ENCODE measurements at places on chromosomes 1 and 21.

- DNase-seq: peak; percentile 70
Observed at GRCh38 chr1:170562646-170563338, 30.8 kb downstream of the GORAB start.

DNA sequence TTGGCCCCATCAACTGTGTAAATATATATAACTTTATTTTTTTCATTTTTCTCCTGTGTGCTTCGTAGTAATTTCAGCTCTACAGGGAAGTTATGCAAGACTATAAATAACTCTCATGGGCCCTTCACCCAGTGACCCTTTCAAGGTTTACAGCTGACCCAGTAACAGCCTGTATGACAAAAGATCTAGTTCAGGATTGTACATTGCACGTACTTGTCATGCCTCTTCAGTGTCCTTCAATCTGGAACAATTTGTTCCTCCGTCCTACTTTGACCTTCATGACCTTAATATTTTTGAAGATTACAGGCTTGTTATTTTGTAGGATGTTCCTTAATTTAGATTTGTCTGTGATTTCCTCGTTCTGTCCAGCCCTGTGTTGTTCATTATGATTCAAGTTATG is 40.5 kb downstream of the BRINP2 start:
- DNase-seq: no peak

DNA sequence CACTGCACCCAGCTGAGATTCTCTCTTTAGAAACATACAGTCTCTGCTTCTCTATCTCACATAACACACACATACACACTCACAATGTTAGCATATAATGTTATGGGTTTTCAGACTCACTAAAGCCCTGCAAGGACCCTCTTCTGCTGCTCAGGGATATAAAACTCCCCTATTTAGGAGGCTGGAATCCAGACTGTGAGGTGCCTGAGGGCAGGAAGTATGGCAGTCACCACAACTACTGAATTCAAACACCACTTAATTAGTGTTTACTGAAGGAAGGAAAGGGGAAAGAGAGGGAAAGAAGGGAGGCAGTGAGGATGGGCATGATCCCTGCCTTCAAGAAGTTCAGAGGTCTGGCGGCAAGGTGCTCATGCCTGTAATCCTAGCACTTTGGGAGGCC is 7.8 kb upstream of the CDK18 start:
- no peak for DNase-seq

- no peak for DNase-seq
Observed at GRCh38 chr1:34280509-34280908, 103.8 kb downstream of the C1orf94 start.

GRCh38 chr1:173038875-173039554 is 11.7 kb downstream of the TNFSF18 start:
- DNase-seq: no peak

GRCh38 chr1:200252531-200252930 is 157.3 kb downstream of the ZNF281 start:
- no peak for DNase-seq

- DNase-seq: no peak
Observed at GRCh38 chr1:101002551-101002950, 23.0 kb downstream of the DPH5 start.

GRCh38 chr1:65431111-65431705 is 10.7 kb downstream of the LEPR start:
- DNase-seq: peak; percentile 41

DNA sequence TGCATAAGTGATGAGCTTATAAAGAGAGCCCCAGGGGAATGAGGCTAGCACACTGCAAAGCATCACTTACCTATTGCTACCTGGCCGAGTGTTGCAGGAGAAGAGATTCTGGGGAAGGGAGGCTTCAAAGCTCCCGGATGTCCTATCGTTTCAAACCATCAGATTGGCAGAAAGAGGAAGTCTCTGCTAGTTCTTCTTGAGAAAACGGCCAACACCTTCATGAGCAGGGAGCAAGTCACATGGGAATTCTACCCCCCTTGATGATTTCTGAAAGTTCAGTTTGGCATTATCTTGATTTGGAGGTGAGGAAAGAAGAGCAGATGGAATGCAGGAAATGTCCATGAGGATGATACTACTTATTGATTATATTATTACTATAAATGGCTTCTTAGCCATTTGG is 16.2 kb downstream of the SYF2 start:
- no peak for DNase-seq

GRCh38 chr1:216523449-216524190 is 100.4 kb upstream of the USH2A start:
- DNase-seq: no peak

GRCh38 chr1:169615803-169616202 is 14.1 kb downstream of the SELP start:
- DNase-seq: no peak

- no peak for DNase-seq
Observed at GRCh38 chr21:24023402-24023801, 1583.9 kb downstream of the MRPL39 start.

DNA sequence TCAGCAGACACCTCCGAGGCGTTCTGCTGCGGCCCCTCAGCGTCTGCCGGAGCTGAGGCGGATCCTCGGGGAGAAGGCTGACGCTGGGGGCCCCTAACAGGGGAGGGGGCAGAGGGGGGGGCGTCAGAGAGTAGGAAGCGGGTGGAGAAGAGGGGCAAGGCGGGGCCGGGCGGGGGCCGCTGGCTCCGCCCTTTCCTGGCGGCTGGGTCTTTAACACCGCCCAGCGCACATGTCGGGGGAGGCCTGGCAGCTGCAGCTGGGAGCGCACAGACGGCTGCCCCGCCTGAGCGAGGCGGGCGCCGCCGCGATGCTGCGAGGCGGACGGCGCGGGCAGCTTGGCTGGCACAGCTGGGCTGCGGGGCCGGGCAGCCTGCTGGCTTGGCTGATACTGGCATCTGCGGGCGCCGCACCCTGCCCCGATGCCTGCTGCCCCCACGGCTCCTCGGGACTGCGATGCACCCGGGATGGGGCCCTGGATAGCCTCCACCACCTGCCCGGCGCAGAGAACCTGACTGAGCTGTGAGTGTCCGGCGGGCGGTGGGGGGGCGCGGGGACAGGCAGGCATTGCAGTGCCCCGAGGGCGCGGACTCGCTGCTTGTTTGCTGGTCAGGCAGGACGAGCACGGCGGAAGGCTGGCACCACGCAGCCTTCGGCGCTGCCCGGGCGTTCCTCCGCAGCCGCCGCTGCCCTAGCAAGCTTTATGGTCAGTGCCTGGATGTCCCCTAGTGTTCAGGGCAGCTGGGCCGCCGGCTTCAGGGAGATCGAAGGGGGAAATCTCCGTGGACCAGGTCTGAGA is at the start of gene NTRK1:
NTRK1 (plus strand) TSS at position 238 of the 796 bp plus-strand sequence; CDS start at position 308, 70 bp downstream.
- DNase-seq: peak; percentile 33

DNA sequence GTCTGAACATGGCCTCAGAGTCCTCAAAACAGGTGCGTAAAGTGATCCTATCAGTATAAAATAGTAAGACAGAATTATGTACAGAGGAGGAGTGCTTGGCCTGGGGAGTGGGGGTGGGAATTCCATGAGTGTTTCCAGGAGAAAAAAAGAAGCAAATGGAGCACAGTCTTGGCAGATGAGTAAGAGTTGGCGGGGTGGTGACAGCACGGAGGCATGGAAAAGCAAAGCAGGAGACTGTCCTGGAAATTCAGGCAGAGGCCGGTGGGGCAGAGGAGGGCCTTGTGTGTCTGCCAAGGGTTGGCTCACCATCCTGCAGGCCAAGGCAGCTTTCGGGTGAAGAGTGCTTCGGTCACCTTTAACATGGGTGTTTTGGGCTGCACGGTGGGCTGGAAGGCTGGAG is 63.4 kb downstream of the OPTC start:
- DNase-seq: peak; percentile 59

GRCh38 chr1:224565186-224565585 is 50.9 kb upstream of the CNIH3 start:
- DNase-seq: no peak

DNA sequence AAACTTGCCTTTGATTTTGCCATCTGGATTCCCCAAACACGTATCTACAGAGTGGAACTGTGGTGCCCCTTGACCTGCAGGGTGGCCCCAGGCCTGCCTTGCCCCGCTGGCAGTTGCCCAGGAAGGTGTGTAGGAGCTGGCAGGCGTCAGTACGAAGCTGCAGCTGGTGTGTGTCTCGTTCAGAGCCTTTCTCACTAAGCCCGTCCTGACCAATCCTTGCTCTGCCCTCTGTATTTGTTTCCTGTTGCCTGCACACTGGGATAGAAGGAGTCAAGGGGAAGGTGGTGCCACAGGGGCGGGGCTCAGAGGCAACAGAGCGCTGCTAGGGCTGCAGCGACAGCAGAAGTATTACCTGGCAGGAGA is 5.2 kb upstream of the VSIG8 start:
- DNase-seq: no peak

GRCh38 chr1:40712405-40712944 is 21.0 kb downstream of the NFYC start:
- DNase-seq: no peak

DNA sequence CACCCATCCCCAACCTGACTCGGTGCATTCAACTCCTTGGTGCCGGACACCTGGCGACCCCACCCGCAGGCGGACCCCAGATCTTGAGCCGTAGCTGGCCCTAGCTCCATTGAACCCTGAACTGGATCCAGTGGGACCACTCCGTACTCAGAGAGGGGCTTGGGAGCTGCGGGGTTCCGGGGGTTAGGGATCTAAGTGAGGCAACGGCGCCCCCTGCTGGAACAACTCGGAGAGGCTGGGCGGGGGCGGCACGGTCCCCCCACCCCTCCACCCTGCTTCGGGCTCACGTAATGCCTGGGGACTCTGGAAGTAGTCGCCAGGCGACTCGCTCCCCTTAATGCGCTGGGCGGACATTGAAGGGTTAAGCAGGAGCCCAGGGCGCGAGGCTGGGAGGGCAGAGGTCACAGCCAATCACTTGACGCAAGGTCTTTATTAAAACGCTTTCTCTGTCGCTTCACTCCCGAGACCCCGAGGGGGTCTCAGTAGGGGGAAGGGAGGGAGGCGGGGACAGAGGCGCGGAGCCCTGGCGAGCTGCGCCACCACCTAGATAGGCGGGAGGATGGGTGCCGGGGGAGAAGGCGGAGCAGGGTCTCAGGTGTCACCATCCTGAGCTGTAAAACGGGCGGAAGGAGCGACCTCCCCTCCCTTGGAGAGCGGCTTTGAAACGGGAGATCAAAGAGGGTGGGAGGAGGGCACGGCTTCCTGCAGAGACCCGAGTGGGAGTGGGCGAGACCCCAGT is 704 bp upstream of the CRABP2 start:
- DNase-seq: peak; percentile 91

- DNase-seq: peak; percentile 74
Observed at GRCh38 chr1:32817815-32818786, 648 bp downstream of the S100PBP start.

DNA sequence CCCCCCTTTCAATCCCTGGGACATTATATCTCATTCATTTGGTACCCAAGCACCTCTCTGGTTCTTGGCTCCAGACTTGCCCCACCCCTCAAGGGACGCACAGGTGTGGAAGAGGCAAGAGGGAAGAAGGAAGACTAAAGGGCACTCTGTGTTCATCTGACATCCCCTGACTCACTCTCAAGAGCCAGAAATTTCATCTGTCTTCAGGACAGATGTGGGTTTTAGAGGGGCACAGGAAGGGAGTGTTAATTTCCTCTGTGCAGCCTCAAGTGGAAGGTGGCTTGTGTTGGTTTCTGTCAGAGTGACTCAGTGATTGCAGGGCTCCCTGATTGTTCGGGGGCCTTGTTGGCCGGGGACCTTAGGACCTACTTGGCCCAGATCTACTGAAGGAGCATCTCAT is 2.4 kb downstream of the C2CD4D start:
- no peak for DNase-seq
